A673 (cell line): ENCODE measurements at places on chromosomes 7 and 10. TPM values are rescaled to one million over a fixed set of nuclear protein-coding genes. Genes with fewer than 3 reads are reported as not detected.

- H3K36me3 ChIP-seq, result no peaks in the 10 kb centered on the region
- no peak overlapping the region for H3K27ac ChIP-seq
- H3K4me3 ChIP-seq, result no peak overlapping the region
These were observed 64.9 kb upstream of the NKX6-2 start for GRCh38 chr10:132850896-132851295.

DNA sequence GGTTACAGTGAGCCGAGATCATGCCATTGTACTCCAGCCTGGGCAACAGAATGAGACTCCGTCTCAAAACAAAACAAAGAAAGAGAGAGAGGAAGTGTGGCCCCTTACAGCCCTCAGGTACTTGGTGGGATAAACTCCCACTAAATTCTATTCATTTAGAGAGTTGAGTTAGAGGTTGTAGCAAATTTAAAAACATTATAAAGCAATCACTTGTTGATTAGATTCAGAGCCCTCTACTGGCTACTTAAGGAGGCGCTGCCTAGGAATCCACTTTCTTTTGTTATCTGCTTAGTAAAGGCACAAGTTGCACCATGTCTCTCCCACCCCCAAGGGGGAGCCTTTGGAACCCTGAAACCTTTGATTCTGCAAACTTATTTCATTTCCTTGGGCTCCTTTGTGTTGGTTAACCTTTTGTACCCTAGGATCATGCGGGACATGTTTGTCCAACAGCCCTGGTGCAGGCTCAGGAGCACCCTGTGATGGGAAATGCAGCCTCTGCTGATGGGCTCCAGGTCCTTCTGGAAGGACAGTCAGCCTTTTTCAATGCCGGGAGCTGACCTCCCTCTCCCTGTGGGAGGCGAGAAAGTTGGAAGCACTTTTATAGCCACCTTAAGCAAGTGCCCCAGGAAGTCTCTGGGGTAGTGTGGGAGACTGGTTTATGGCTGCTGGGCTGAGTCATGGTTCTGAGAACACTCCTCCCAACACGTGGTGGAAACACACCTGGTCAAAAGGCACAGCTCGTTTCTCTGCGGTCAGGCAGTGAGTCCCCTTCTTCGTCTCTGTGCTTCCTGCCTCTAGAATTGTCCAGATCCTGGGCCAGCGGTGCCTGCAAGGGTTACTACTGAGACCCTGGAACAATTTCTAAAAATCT, 2.3 kb downstream of the HKDC1 start:
- peak; percentile 81 for DNase-seq
- peaks cover 21% of the 10 kb centered on the region for H3K4me1 ChIP-seq
- no peaks in the 10 kb centered on the region for H3K36me3 ChIP-seq
- no peaks in the 10 kb centered on the region for H3K27me3 ChIP-seq

DNA sequence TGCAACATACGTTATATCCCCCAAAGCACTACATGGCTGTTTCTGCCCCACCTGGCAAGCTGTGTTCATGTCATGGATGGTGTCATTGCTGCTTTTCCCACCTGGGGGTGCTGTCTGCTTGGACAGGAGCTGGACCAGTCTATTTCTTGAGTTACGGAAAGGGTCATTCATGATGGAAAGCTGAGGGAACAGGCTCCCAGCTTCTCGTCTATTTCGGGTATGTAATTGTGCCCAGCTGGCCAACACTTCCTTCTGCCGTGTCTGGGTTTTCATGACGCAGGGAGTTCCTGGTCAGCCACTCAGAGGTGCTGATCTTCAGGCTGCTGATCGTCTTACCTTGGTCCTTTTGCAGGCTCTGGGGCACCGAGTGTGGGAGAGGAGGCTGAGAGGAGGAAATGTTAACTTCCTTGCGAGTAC, 8.6 kb downstream of the BTBD16 start:
- no peak overlapping the region for H3K27ac ChIP-seq
- H3K4me1 ChIP-seq, result no peaks in the 10 kb centered on the region
- H3K4me3 ChIP-seq, result no peak overlapping the region
- peak; percentile 60 for DNase-seq

GRCh38 chr7:134367956-134368749, 51.4 kb upstream of the SLC35B4 start:
- DNase-seq, result no peak
- peaks cover 10% of the 10 kb centered on the region for H3K4me1 ChIP-seq
- no peak overlapping the region for H3K27ac ChIP-seq
- peaks cover 8% of the 10 kb centered on the region for H3K27me3 ChIP-seq

- no peaks in the 10 kb centered on the region for H3K36me3 ChIP-seq
- no peaks in the 10 kb centered on the region for H3K27me3 ChIP-seq
- no peak overlapping the region for H3K27ac ChIP-seq
These were observed 16.0 kb downstream of the GRIFIN start for GRCh38 chr7:2460188-2460587.

DNA sequence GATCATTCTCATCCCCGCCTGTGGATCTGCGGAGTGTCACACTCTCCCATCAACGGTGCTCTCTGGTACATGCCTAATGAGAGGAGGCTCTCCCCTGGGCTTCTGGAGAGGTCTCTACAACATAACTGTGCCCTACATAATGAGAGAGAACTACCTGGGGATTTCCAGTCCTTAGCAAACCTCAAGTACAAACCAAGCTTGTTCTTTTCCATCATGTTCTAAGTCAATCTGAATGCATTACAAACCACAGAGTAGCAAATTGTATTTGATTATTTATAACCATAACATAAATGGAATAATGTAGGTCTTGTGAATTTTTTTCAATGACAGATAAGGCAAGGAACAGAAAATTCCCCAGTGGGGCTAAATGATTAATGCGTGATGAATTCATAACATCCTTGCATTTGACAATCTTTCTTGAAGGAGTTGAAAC, 412.4 kb upstream of the NRP1 start:
- H3K36me3 ChIP-seq, result no peaks in the 10 kb centered on the region
- no peak overlapping the region for H3K4me3 ChIP-seq
- H3K27me3 ChIP-seq, result no peaks in the 10 kb centered on the region
- DNase-seq, result no peak
- peaks cover 14% of the 10 kb centered on the region for H3K4me1 ChIP-seq
- H3K27ac ChIP-seq, result no peak overlapping the region

The DNAJB6 gene
- total RNA-seq, result 133 and 146 TPM in 2 replicates

GRCh38 chr7:41786404-41786803, 83.5 kb upstream of the INHBA start:
- no peak overlapping the region for H3K4me3 ChIP-seq
- no peaks in the 10 kb centered on the region for H3K36me3 ChIP-seq
- no peak overlapping the region for H3K27ac ChIP-seq
- no peaks in the 10 kb centered on the region for H3K4me1 ChIP-seq
- no peak for DNase-seq

The CTTNBP2 gene
- total RNA-seq, result 21.8 and 26.3 TPM in 2 replicates

The PLEKHS1 gene
- 0.09 TPM in 1 of 2 replicates, not detected in the other for total RNA-seq

DNA sequence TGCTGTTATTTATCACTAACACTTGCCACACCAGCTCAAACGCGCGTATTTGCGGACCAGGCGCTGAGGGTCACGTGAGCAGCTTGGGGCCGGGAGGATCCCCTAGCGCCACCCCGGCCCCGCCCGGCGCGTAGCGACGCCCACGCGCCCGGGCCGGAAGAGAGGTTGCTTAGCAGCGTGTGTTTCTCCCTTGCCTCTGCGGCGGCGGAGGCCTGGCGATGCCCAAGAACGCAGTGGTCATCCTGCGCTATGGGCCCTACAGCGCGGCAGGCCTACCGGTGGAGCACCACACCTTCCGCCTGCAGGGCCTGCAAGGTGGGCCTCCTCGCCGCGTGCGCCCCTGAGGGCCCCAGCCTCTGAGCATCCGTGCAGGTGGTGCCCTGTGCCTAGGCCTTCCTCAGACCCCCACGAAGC, at the start of gene C10orf53:
TSS of gene C10orf53 (plus strand) at position 172 of the 414 bp plus-strand sequence. CDS start at position 219, 47 bp downstream.
- H3K36me3 ChIP-seq, result no peaks in the 10 kb centered on the region
- DNase-seq, result peak; percentile 87
- H3K4me1 ChIP-seq, result no peaks in the 10 kb centered on the region
- no peak within 1 kb of the TSS for H3K27ac ChIP-seq
- peaks cover 45% of the 10 kb centered on the region for H3K27me3 ChIP-seq
- peak within 1 kb of the TSS; percentile 23 for H3K4me3 ChIP-seq

DNA sequence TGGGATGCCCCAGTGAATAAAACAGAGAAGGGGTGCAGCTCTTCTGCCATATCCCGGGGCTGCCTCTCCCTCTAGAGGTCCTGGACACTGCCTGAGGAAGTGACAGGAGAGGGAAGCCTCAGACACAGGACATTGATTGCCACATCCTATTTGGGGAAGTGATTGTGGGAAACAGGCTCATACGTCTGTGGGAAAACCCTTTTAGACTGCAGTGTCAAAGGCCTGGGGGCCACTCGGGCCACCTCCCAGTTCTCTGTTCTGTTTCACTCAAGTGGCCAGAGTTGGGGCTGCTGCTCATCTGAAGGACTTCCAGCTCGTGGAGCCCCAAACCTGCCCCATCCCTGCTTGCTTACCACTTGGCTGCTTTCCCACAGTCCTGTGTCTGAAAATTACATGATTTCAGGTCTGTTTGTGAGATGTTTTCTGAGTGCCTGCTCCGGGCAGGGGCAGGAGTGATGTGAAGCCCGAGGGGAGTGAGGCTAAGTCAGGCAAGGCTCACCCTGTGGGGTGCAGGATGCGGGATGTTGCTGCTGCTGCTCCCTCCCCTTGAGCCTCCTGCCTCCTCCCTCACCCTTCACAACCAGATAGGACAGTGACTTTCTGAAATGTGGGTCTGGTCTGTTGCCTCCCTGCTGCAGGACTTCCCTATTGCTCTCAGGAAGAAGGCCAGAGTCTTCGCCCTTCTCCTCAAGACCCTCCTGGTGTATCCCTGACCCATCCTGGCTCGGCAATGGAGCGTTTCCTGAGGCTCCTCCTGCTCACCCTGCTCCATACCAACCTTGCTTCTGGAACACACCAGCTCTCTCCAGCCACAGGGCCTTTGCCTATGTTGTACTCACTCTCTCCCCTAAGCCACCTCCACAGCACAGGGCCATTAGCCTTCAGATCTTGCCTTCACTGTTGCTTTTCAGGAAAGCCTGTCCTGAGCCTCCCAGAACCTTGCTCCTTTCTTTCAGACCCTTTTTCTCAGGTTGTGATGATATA, 58.4 kb downstream of the NEURL1 start:
- H3K4me3 ChIP-seq, result no peak overlapping the region
- no peak overlapping the region for H3K27ac ChIP-seq
- H3K36me3 ChIP-seq, result no peaks in the 10 kb centered on the region

- DNase-seq, result no peak
- no peak overlapping the region for H3K27ac ChIP-seq
These were observed 43.5 kb downstream of the TRRAP start for GRCh38 chr7:98921608-98922372.

DNA sequence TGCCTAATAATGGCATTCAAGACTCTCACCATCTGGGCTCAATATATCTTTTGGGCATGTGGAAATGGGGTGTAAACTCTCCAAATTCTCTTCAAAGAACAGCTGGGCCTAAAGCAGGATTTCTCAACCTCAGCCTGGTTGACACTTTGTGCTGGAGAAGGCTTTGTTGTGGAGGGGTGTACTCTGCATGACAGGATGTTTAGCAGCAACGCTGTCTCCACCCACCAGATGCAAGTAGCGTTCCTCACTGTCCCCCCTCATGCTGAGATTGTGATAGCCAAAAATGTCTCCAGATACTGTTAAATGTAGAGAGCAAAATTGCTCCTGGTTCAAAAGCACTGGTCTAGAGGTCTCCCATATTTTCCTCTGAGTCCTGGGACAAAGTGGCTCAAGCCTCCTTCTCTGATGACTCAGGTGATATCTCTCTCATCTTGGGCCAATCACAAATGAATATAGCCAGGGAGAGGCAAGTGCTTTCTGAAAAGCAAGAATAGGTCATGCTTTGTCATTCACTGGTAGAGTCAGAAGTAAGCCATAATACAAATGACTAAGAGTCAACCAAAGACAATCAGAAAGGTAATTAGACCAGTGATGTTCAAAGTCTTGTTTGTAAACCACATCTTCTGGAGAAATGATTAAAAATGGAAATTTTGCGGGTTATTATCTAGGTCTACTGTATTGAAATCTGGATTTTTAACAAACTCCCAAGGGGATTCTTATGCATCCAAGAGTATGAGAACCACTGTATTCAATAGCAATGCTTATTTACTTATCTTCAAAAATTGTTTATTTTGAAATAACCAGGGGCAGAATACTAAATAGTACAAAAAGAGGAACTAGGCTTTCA, 330.8 kb downstream of the PTEN start:
- H3K4me3 ChIP-seq, result no peak overlapping the region
- peaks cover 2% of the 10 kb centered on the region for H3K27me3 ChIP-seq
- no peak for DNase-seq
- H3K36me3 ChIP-seq, result no peaks in the 10 kb centered on the region
- no peak overlapping the region for H3K27ac ChIP-seq

- H3K4me3 ChIP-seq, result no peak overlapping the region
- H3K36me3 ChIP-seq, result no peaks in the 10 kb centered on the region
- no peaks in the 10 kb centered on the region for H3K4me1 ChIP-seq
- DNase-seq, result peak; percentile 21
These were observed 362.0 kb downstream of the ZNF248 start for GRCh38 chr10:37495415-37495814.

The IKZF5 gene
- total RNA-seq, result 13.8 and 14.4 TPM in 2 replicates

DNA sequence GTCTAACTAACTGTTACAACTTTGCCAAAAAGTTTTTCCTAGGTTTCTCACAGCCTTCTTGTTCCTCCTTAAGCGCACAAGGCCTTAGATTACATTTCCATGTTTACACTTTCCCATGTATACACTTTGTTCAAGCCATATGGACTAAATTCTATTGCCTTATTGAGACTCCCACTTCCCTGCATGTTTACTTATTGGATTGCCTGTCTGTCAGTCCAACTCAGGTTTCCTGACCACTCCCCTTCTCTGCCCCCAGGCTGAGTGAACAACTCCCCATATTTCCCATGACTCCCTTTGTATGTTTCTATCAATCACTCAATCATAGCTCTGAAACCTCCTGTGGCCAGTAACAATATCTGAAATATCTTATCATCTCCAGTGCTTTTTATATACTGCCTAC, 43.0 kb downstream of the SLC25A40 start:
- H3K36me3 ChIP-seq, result no peaks in the 10 kb centered on the region
- no peak for DNase-seq
- no peaks in the 10 kb centered on the region for H3K27me3 ChIP-seq
- no peak overlapping the region for H3K4me3 ChIP-seq
- H3K27ac ChIP-seq, result no peak overlapping the region

The TBXAS1 gene
- total RNA-seq, result 1.5 and 2.5 TPM in 2 replicates

GRCh38 chr7:155553871-155554270, 7.5 kb upstream of the CNPY1 start:
- H3K36me3 ChIP-seq, result no peaks in the 10 kb centered on the region
- H3K27ac ChIP-seq, result no peak overlapping the region
- DNase-seq, result no peak
- H3K4me3 ChIP-seq, result no peak overlapping the region
- no peaks in the 10 kb centered on the region for H3K27me3 ChIP-seq

DNA sequence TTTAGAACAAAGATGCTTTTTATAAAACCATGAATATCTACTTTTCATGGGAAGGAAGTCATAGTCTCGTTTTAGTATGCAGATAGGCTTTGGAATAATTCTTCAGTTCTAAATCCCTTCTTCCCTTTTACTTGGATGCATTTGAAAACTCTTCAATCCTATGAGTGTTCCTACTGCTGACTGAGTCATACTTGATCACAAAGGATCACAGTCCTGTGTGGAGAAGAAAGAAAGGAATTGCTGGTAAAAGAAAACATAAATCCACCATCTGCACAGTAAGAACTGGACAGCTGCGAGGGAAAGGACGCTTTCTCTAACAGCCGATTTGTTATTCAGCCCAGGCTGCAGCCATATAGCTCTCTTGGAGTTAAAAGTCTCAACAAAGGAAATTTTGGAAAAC, 209.9 kb downstream of the SEMA3E start:
- H3K27ac ChIP-seq, result no peak overlapping the region
- no peaks in the 10 kb centered on the region for H3K36me3 ChIP-seq
- DNase-seq, result no peak
- no peaks in the 10 kb centered on the region for H3K4me1 ChIP-seq
- H3K4me3 ChIP-seq, result no peak overlapping the region
- peaks cover 46% of the 10 kb centered on the region for H3K27me3 ChIP-seq

The HOXA3 gene
- total RNA-seq, result not detected in 2 replicates

GRCh38 chr7:147510923-147511322, 1079.6 kb upstream of the C7orf33 start:
- DNase-seq, result no peak
- no peaks in the 10 kb centered on the region for H3K27me3 ChIP-seq
- H3K4me1 ChIP-seq, result peaks cover 10% of the 10 kb centered on the region
- no peaks in the 10 kb centered on the region for H3K36me3 ChIP-seq

The CFAP69 gene
- total RNA-seq, result 2.4 and 4.3 TPM in 2 replicates
